PC-3 (cell line): ENCODE measurements at places on chromosomes 5 and 9. TPM values are rescaled to one million over a fixed set of nuclear protein-coding genes. Genes with fewer than 3 reads are reported as not detected.

GRCh38 chr5:160668356-160668755 is 183.7 kb downstream of the ATP10B start:
- no peaks in the 10 kb centered on the region for H3K4me1 ChIP-seq
- no peak overlapping the region for H3K4me3 ChIP-seq
- H3K27ac ChIP-seq, result no peak overlapping the region
- no peaks in the 10 kb centered on the region for H3K36me3 ChIP-seq
- peaks cover 11% of the 10 kb centered on the region; the same call in 1 of the 2 replicates for H3K27me3 ChIP-seq

- H3K4me3 ChIP-seq, result no peak overlapping the region
- no peak overlapping the region for H3K27ac ChIP-seq
- H3K27me3 ChIP-seq, result no peaks in the 10 kb centered on the region
- DNase-seq, result no peak
Measured at GRCh38 chr9:130343445-130343918, 77.9 kb downstream of the HMCN2 start.

DNA sequence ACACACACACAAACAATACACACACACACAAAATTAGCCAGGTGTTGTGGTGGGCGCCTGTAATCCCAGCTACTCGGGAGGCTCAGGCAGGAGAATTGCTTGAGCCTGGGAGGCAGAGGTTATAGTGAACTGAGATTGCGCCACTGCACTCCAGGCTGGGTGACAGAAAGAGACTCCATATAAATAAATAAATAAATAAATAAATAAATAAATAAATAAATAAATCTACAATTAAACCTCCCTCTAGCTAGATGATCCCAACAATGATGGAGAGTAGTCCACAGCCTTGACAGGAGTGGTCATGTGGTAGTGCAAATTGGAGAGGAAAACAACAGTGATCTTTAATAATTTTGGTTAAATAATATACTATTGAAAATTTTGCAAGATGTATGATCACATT is 1739.0 kb upstream of the C9orf72 start:
- H3K36me3 ChIP-seq, result no peaks in the 10 kb centered on the region
- no peaks in the 10 kb centered on the region for H3K27me3 ChIP-seq
- no peak overlapping the region for H3K27ac ChIP-seq
- DNase-seq, result no peak
- H3K4me1 ChIP-seq, result peaks cover 8% of the 10 kb centered on the region; the same call in 1 of the 2 replicates
- no peak overlapping the region for H3K4me3 ChIP-seq

DNA sequence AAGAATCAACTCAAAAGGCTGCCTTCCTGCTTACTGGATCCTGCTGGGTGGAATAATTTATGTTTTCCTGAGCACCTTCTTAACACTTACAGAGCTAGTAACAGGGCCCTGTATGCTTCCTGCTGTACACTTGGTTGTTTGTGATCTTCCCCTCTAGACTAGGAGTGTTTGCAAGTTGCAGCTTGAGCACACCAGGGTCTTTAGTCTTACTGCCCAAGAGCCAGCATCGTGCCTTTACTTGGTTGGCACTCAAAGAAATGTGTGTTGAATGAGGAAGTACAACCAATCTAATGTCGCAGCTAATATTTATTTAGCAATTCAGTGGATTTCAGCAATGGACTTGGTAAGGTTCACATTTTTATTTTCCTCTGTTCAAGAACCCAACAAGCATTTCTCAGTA is 57.5 kb upstream of the HAND1 start:
- no peaks in the 10 kb centered on the region for H3K36me3 ChIP-seq
- no peak overlapping the region for H3K4me3 ChIP-seq
- H3K4me1 ChIP-seq, result no peaks in the 10 kb centered on the region
- peaks cover 25% of the 10 kb centered on the region for H3K27me3 ChIP-seq
- H3K27ac ChIP-seq, result no peak overlapping the region

GRCh38 chr9:7336356-7337065 is 463.1 kb downstream of the DMAC1 start:
- H3K27me3 ChIP-seq, result no peaks in the 10 kb centered on the region
- no peaks in the 10 kb centered on the region for H3K4me1 ChIP-seq
- no peaks in the 10 kb centered on the region for H3K36me3 ChIP-seq
- H3K27ac ChIP-seq, result no peak overlapping the region
- DNase-seq, result no peak

ANKRD31 gene
- 0.12 and 0.26 TPM in 2 replicates for total RNA-seq

KLF9 gene
- total RNA-seq, result 0.35 and 0.44 TPM in 2 replicates

DNA sequence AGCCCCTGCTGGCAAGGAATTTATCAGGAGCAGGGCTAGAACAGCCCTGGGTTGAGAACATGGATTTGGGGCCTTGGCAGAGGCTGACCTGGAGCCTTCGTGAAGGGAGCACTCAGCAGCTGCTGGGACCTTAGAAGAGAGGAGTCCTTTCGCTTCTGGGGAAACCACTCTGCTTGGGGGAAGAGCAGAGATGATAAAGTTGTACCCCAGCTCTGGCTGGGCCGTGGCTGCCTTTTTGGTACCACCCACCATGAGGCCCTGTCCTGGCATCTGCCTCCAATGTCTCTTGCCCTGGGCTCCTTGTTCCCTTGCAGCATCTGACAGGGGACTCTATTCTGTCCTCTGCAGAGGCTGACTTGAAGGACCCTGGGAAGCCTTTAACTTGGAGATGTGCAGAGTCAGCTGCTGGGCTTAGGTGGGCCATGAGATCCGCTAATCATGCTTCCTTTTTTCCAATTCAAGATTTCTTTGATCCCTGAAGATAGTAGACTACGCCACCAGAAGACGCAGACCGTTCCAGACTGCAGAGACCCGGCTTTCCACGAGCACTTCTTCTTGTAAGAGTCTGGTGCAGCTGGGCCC is 20.2 kb downstream of the RGS3 start:
- no peak overlapping the region for H3K4me3 ChIP-seq
- DNase-seq, result no peak
- peaks cover 4% of the 10 kb centered on the region; the same call in 1 of the 2 replicates for H3K36me3 ChIP-seq
- H3K27ac ChIP-seq, result no peak overlapping the region
- H3K4me1 ChIP-seq, result peaks cover 16% of the 10 kb centered on the region
- H3K27me3 ChIP-seq, result no peaks in the 10 kb centered on the region

DNA sequence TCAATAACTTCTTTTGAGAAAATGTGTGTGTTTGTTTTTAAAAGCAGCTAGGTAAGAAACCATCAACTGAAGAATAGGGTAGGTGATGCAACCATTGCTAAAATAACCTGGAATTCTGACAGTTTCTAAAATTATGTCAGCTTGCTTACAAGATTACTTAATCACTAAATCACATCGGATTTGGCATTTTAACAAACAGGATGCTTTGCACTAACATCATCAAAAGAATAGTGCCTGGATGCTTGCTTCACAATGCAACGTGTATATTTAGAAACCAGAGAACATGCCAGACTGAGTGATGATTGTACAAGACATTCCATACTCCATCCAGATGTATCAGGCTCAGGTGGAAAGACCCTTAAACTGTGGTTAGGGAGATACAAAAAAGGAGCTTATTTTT is 43.9 kb downstream of the PAM start:
- H3K4me3 ChIP-seq, result no peak overlapping the region
- H3K27ac ChIP-seq, result no peak overlapping the region
- DNase-seq, result no peak

GRCh38 chr9:5062631-5063030 is 77.6 kb downstream of the JAK2 start:
- H3K27ac ChIP-seq, result no peak overlapping the region
- no peak for DNase-seq
- no peak overlapping the region for H3K4me3 ChIP-seq
- no peaks in the 10 kb centered on the region for H3K4me1 ChIP-seq
- H3K36me3 ChIP-seq, result peaks cover 7% of the 10 kb centered on the region; the same call in 1 of the 2 replicates

RLN2 gene
- not detected in 2 replicates for total RNA-seq

SLC36A2 gene
- not detected in 2 replicates for total RNA-seq

DBH gene
- not detected in 2 replicates for total RNA-seq

ALDH1A1 gene
- total RNA-seq, result not detected in 2 replicates

GRCh38 chr9:87714819-87715218 is 11.1 kb upstream of the CTSL start:
- peak overlapping the region; percentile 95 for H3K27ac ChIP-seq
- no peaks in the 10 kb centered on the region for H3K36me3 ChIP-seq
- peaks cover 34% of the 10 kb centered on the region for H3K4me1 ChIP-seq
- peak; percentile 68 for DNase-seq

DNA sequence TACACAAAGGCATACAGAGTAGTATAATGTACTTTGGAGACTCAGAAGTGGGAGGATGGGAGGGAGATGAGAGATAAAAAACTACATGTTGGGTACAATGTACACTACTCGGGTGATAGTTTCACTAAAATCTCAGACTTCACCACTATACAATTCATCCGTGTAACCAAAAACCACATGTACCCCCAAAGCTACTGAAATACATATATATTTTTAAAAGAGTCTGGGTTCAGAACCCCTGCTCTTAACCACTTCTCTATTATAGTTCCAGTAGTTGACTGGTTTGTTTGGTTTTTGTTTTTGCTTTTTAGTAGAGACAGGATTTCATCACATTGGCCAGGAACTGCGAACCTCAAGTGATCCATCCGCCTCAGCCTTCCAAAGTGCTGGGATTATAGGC is 22.6 kb downstream of the SGTB start:
- no peak overlapping the region for H3K4me3 ChIP-seq
- H3K27ac ChIP-seq, result no peak overlapping the region
- DNase-seq, result no peak
- H3K36me3 ChIP-seq, result no peaks in the 10 kb centered on the region
